Central memory CD4-positive, alpha-beta T cell (primary cell): ENCODE measurements at places on chromosomes 4 and X.

DNA sequence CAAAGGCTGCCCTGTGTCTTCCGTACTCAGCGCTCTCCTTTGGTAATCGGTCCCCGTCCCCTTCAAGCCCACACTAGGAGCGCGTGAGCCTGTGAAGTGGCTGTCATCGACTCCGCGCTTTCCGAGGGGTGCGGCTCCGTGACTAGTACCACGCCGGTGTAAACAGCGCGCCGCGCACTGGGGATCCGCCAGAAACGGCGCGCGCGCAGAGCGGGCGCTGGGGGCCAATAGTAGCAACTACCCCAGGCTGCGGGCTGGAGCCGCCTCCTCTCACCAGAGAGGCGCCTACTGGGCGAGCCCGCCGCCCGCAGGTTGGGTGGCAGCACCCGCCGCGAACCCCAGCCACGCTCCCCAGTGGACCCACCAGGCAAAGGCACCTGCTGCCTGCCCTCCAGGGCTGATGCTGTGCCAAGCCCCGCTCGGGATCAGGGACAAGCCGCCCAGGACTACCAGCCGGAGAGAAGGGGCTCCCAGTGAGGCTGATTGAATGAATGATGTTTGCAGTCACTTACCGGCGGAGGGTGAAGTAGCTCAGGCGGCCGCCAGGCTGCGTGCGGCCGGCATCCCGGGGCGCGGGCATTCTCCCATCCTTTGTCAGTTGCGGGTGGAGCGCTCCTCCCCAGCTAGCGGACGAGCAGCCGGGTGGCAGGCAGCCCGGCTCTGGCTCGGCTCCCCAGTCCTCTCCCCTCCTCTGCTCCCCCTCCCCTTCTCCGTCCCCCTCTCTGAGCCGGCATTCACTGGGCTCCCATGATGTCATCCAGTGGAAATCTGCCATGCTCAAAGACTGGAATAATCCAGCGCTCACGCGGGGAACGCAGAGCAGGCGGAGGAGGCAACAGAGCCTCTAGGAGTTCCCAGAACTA lies 370.3 kb upstream of the SMIM31 start:
- DNase-seq: no peak

DNA sequence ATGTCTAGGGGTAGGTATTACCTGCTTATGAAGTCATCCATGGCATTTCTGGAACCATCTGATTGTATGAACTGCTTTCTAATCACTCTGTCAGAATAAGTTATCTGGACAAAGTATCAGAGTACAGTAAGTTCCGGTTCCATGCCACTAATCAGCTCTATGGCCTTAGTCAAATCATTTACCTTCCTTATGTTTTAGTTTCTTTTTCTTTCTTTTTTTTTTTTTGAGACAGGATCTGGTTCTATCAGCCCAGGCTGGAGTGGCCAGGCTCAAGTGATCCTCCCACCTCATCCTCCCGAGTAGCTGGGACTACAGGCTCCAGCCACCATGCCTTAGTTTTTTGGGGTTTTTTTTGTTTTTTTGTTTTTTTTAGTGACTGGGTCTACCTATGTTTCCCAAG lies 11.5 kb downstream of the XIAP start:
- no peak for DNase-seq

DNA sequence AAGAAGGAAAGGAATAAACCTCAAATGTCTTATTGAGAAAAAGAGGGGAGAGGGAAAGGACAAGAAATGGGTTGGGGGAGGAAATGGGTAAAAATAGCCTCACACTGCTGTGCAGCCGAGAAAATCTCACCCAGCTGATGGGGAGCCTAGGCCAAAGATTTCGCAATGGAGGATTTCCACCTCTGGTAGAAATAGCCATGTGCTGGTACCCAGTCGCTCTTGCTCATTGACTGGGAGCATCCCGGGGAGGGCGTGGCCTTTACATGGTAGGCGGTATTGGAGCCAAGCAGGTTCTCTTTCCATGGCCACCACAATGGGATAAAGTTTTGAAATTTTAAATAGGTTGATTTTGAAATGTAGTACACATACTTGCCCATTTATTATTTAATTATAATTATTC lies 255.1 kb upstream of the LDB2 start:
- DNase-seq: no peak

- no peak for DNase-seq
Observed at GRCh38 chr4:181793096-181793495, 450.1 kb upstream of the TENM3 start.

DNA sequence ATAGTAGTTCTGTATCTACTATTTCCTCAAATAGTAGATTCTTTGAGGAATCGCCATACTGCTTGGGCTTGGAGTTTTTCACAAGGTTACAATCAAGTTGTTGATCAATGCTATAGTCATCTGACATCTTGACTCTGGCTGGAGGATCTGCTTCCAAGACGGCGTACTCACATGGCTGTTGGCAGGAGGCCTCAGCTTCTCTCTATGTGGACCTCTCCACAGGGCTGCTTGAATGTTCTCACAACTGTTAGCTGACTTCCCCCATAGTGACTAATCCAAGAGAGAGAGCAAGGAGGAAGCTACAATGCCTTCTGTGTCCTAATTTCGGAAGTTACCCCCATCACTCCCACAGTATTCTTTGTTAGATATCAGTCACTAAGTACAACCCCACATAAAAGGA lies 10.3 kb downstream of the EGFL6 start:
- no peak for DNase-seq

DNA sequence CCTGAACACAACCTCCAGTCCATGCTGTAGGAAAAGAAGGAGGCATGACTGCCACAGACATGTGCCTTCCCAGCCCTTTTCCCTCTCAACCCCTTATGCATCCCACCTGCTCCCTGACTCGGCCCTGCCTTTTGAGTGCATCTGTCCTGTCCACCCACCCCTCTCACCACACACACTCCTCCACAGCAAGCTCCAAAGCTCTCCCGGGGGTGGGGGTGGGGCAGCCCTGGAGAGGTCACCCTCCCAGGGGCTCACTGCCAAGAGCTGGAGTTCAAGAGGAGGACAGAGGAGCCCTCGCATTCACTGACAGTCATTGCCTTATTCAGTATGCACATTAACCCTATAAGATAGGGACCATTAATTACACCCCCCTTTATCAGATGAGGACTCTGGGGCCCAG lies 46.6 kb upstream of the MAMLD1 start:
- no peak for DNase-seq

- no peak for DNase-seq
Observed at GRCh38 chr4:114209584-114209983, 230.1 kb upstream of the ARSJ start.

DNA sequence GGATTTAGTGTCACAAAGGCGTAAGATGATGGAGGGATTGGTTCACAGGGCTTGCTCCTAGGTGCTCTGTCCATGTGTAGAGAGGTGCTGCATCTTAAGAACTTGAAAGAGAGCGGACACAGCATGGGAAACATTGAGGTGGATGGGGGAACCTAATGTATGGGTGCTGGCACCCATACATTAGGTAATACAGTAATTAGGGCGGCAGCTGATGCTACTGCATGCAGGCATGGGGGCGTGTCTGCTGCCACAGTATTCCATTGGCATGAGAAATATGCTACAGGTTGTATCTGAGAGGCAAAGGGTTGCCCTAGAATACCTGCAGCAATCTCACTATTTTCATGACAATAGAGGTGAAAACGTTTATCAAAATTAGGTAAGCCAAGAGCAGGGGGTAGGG lies 45.8 kb upstream of the UXT start:
- DNase-seq: no peak

GRCh38 chr4:88244816-88245579 lies 39.4 kb downstream of the PPM1K start:
- peak; percentile 23 for DNase-seq

DNA sequence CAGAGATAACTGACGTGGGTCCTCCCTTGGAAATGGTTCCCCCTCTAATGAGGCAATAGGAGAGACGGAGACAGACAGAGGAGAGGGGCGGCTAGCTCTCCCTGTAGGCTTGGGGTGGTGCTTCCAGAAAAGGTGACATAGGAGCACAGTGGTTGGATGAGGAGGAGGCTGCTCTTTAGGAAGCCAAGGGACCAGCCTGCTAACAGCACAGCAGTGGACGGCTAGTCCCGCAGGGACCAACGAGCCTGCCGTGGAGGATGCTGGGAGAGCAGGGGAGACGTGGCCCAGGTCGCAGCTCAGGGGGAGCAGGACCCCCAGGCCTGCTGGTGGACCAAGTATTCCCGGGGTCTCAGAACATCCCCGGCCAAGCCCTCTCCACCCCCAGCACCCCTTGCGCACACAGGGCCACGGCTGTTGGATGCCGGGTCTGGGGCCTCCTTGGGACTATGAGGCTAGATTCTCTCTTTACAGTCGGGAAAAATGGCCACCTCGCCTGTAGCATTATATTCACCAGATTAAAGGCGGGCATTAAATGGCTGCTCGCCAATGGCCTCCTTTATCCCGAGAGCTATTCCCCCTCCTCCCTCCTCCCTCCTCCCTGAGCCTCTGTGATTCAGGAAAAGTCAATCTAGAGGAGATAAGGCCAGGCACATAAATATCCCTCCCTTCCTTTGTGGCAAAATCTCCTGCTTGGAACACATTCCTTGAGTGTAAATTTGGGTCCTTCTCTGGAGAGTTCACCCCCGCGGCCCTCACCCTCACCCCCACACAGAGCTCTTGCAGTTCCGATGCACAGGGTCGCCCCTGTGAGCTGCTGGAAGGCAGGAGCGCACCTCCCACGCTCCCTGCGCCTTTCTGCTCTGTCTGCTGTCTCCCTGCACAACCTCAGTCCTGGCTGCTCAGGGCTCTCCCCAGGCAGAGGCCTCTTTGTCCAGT lies 30.5 kb upstream of the NSG1 start:
- DNase-seq: no peak

- no peak for DNase-seq
Observed at GRCh38 chr4:99665983-99666382, 8.4 kb upstream of the C4orf54 start.

DNA sequence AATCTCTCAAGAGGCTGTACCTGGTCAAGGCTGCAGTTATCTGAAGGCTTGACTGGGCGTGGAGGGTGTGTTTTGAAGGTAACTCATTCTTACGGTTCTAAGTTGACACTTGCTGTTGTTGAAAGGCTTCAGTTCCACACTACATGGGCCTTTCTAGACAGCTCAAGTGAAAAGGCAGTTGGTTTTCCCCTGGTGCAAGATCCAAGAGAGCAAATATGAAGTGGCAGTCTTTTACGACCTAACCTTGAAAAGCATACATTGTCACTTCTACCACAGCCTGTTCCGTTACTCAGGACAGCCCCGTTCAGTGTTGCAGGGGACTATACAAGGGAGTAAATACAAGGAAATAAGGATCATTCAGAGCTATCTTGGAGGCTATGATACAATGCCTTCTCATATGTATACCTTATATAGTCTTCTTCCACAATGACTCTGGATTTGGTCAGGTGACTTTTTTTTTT lies 46.2 kb downstream of the PDS5A start:
- DNase-seq: no peak

DNA sequence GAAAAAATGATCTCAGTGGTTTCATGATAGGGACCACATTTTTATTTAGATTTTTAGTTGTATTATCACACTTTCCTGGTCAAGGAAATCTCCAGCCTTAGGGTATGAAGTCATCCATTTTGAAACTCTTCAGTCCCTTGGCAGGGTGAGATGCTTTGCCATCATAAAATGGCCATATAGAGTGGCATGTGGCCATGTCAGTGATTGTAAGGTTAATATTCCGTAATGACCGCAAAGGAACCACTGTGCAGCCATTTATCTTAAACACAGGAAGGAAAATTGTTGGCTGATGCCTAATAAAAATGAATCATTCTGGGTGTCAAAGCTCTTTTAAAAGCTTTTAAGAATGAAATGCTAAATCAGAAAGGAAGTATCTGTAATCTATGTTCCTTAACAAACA lies 35.6 kb downstream of the COMMD8 start:
- DNase-seq: no peak

GRCh38 chr4:30854531-30854930 lies 134.4 kb downstream of the PCDH7 start:
- no peak for DNase-seq

GRCh38 chr4:156293657-156294297 lies 340.1 kb upstream of the CTSO start:
- DNase-seq: no peak

DNA sequence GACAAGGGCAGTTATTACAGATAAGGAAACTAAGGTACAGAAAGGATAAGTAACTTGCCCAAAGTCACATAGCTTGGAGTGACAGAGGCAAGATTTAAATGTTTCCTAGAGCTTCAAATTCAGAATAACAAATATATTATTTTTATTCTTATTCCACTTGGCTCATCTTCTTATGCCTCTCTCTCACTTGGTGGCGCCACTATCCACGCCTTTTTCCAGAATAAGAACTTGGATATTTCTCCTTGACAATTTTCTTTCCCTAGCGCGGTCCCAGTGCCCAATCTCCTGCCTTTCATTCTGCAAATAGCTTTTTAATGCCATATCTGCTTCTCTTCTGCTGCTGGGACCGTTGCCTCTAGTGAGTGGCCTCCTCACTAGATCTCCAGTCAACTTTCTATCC lies 78.5 kb downstream of the MSN start:
- no peak for DNase-seq

DNA sequence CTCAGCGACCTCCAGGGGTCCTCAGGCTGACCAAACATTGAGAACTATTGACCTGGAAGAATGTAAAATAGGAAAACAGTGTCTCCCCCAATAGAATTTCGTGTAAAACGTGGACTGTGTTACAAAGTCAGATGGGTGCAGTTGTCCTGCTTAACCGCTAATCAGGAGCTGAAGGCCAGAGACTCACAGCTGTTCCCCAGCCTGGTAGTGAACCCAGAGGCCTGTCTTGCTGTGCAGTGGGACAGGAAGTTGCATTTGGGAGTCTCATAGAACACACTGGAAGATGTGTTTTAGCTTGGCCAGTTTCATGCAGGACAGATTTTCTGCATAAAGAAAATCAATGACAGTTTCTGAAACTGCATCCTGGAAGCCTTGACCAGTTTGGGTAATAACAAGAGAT lies 151.5 kb downstream of the PTTG2 start:
- no peak for DNase-seq

DNA sequence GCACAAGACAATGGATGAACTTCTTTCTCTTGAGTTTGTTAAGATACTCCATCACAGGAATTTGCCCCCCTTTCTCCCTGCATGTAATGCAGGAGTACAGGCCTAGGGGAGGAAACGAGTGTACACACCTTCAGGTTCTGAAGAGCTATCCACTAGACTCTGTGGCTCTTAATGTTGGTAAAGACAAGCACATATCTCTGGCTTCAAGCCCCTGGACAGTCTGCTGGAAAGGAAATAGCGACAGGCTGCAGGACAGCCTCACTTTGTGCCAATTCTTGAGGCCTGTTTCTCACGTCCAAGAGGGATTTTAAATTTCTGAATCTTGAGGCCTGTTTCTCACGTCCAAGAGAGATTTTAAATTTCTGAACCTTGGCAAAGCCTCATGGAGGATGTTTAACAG lies 87.1 kb downstream of the RLIM start:
- DNase-seq: no peak

- no peak for DNase-seq
Observed at GRCh38 chrX:47245156-47245555, 12.3 kb downstream of the USP11 start.
